ENCODE measurements at places on chromosomes 1 and 21.

DNA sequence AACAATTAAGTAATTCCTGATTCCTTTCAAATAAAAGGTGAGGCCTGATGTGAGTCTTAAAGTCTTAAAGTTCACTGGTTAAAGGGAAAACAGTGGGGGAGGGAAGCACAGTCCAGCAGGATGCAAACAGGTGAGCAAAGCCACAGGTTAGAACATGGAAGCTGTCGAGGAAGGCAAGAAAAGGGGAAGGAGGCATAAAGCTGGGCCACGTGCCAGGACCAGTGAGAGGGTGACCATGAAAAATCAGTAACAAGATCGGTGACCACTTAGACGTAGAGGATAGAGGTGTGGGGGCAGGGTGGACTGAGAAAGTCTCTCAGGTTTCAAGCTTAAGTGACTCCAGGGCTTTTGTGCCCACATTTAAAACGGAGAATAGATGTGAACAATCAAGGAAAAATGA lies 231.3 kb downstream of the SETD4 start:
- no peak for DNase-seq

DNA sequence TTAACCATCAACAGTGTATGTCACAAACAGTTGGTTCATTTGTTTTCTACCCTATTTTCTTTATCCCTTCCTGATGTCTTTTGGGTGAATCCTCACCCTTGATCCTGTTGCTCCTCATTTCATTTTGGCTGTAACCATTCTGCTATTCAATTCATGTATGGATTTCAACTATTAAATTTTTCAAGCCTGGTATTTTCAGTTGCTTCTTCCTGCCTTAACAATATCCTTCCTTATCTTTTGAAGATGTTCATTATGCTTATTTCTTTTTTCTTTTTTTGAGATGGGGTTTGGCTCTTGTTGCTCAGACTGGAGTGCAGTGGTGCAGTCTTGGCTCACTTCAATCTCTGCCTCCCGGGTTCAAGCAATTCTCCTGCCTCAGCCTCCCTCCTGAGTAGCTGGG lies 2.8 kb upstream of the RNU5D-1 start:
- no peak for DNase-seq

GRCh38 chr1:15214527-15214926 lies 32.5 kb upstream of the FHAD1 start:
- DNase-seq, result no peak

GRCh38 chr1:56929492-56929891 lies 36.3 kb downstream of the C8B start:
- no peak for DNase-seq

GRCh38 chr1:43396059-43396458 lies 6.4 kb downstream of the SZT2 start:
- DNase-seq, result no peak

- DNase-seq, result no peak
These were observed 52.2 kb upstream of the ARTN start for GRCh38 chr1:43881415-43881814.

DNA sequence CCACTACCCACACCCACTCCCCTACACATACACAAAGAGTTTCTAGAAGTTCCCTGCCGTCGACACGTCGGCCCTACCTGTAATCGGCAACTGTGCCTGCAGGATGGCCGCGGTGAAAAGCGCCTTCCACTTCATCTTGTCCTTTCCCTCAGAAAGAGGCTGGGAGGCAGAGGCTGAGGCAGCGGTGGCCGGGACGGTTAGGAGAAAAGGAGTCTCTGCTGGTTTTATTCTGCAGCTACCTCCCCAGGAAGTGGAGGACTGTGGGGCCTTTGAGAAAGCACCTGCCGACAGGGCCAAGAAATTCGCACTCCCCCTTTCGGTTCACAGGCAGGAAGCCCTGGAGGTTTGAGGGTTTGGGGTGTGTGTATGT lies at the start of gene CD247:
Gene CD247 (minus strand): TSS at position 199 of the 370 bp plus-strand sequence. CDS start 64 bp downstream, at position 135.
- DNase-seq, result peak; percentile 23

DNA sequence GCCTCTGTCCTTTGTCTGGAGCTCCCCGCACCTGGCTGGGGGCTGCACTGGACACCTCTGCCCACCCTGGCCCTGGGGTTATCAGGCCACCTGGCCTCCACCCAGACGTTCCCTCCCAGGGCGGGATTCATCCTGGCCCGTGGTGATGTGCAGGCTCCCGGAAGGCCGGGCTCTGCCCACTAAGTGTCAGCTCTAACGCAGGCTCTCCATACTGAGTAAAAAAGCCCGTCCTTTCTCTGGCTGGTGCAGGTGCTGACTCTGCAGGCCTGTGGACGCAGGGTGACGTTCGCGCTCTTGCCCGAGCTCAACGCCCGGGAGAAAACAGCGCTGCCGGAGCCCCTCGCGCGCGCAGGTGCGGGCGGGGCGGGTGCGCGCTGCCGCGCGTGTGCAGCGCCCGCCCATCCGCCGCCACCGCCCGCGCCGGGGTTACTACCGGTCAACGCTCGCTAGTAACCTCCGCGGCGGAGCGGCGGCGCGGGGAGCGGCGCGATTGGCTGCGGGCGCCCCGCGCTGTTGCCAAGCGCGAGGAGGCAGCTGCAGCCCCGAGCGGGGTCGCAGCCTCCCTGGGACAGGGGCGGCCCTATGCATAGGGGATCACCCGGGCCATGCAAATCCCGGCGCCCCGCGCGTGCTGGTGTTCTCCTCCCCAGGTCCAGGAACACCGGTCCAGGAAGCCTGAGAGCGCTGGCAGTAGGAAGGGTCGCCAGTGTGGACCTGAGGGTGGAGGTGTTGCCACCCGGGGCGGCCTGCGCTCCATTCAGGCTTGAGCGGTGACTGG lies 15.7 kb downstream of the ABCG1 start:
- peak; percentile 88 for DNase-seq

GRCh38 chr1:195005338-195005737 lies 1602.9 kb downstream of the KCNT2 start:
- DNase-seq, result no peak

- no peak for DNase-seq
These were observed 9.8 kb downstream of the SSBP3 start for GRCh38 chr1:54396261-54396933.

- DNase-seq, result no peak
These were observed 54.0 kb downstream of the LTN1 start for GRCh38 chr21:28938726-28939125.

GRCh38 chr21:42013376-42013775 lies 3.2 kb upstream of the ZBTB21 start:
- no peak for DNase-seq

GRCh38 chr1:205980237-205980870 lies 22.8 kb downstream of the RAB7B start:
- no peak for DNase-seq

DNA sequence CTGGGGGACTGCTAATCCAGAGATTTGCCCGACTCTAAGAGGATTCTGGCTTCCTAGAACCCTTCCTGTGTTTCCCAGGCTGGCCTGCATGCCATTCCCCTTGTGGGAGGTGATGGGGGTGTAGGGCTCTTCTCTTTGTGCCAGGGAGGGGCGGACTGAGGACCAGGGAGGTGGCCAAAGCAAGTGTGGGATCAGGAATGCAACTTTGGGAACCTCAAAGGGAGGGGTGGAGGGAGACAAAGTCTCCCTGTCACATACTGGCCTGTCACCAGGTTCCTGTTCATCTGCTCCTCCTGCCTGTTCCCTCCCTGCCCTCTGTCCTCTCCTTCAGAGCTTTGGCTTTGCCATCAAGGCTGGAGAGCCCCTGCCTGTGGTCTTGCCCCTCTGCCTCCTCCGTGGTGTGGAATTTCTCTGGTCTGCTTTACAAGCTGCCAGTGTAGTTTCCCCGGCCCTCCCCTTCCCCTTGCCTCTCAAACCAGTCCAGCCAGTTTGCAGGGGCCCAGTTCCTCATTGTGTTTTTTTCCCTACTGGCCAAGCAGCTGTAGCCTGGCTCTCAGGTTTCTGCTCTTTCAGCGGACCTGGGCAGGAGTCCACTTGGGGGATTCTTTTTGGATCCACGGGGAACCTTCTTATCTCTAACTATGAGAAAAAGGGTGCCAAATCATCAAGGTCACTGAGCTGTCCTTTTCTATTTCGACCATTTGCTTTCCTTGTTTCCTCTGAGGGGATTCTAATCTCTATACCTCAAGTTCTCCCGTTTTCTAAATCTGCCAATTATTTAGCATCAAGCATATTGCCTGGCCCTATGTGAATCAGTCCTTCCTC lies 1.8 kb downstream of the CGN start:
- no peak for DNase-seq

DNA sequence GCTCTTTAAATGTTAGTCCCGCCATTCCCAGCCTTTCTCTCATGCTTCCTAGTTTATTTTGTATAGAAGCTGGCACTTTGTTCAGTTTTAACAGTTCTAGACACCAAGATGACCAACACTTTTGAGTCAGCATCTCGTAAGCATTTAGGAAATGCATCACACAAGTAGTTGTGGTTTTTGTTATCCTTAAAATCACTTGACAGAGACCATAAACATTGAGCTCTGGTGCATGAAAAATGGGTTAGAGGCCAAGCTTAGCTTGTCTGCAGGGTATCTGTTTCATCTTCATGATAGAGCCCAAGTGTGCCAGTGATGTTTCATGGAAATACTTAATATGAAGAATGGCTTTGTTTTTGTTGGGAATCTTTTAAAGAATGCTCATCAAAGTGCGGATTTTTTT lies 159.7 kb downstream of the DISP1 start:
- no peak for DNase-seq

DNA sequence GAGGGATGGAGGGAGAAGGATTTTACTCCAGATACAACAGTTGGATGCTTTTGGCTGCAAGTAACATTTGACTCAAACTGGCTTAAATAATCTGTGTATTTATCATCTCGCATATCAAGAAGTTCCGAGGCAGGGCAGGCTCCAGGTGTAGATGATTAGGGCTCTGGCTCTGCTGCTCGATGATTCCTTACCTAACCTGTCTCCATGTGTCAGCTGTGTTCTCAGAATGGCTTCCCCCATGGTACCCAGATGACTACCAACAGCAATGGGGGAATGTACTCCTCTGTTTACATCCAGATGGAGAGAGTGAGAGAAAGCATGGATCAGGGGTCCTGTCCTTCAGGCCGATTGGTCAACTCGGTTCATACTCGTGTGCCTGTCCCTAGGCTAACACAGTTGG lies 90.4 kb upstream of the AKT3 start:
- DNase-seq, result no peak

DNA sequence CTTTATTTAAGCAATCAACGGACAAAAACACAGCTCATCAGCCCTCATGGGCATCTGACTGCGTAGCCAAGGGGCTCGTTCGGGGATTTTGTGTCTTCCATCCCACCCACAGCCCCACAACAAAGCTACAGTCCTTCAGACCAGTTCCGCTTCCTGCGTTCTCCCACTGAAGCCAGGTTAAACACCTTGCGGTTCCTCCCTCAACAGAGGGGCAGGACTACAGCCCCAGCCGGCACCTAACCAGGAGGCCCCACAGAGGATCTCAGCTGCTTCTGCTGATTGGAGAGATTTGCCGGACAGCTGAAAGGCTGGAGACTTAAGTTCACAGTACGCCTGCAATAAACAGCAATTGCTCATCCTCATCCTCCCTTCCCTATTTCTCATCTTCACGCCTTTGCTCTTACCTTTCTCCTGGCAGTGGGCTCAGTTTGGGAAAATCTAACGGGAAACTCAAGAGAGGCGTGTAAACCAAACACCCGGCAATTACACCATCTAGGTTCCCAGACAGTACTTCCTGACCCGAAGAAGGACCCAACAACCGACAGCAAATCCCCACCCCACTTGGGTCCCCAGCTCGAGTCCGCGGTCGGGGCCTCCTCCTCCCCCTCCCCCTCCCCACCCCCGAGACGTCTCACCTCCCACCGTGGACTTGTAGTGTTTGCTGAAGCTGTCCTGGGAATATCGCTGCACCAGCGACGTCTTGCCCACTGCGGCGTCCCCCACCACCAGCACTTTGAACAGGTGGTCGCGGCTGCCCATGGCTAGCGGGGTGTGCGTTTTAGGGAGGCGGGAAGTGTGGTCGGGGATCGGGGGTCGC lies 876 bp downstream of the RAB29 start:
- peak; percentile 58 for DNase-seq

GRCh38 chr1:24759492-24759891 lies 14.2 kb downstream of the CLIC4 start:
- DNase-seq, result no peak

- no peak for DNase-seq
These were observed 139.4 kb downstream of the LRRC7 start for GRCh38 chr1:69707103-69707502.

- DNase-seq, result no peak
These were observed 2.5 kb upstream of the CD160 start for GRCh38 chr1:145716641-145717345.

DNA sequence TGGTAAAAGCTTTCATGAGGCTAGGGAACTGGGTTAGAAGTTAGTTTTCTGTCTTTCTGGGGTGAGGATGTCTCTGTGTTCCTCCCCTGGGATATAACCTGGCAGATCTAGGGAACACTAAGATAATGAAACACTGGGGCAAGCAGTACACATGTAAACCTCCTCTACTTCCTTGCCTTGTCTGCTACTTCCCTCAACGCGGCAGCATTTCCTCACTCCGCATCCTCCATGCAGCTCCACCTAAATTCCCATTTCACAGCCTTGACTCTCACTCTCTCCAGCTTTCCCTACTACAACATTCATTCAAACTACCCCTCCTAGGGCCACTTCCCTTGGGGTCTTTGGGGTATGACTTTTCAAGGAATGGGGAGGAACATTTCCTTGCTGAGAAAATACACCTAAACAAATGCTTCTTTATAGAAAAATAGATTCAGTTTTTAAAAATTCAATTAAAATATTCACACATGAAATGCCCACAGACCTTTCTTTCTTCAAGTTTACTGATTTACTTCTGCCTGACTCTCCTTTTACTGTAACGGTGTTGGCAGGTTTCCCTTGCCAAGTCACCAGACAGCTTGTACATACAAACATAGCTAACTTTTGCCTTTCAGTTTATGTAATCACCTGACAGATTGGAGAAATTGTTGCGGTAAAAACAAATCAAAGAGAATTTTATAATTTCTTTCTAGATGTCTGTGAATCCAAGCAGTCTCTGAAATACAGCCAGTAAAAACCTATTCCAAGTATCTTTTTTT lies 90.1 kb downstream of the TNFSF18 start:
- DNase-seq, result no peak

DNA sequence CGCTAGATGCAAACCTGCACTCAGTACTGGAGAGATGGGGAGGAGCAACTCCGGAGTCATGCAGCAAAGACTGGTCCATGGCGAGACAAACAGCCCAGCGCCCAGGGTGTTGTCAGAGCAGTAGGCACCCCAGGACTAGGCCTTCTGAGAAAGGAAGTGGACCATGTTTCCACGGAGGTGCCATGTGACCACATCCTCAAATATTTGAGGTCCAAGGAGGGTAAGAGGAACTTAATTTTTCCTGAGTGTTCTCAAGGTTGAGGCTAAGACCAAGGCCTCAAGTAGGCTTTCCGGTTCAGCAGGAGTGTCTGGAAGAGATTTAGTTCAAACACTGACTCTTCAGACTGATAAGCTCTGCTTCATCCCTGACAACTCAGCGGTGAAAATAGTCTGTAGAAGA lies 186.2 kb downstream of the RHOU start:
- DNase-seq, result no peak

DNA sequence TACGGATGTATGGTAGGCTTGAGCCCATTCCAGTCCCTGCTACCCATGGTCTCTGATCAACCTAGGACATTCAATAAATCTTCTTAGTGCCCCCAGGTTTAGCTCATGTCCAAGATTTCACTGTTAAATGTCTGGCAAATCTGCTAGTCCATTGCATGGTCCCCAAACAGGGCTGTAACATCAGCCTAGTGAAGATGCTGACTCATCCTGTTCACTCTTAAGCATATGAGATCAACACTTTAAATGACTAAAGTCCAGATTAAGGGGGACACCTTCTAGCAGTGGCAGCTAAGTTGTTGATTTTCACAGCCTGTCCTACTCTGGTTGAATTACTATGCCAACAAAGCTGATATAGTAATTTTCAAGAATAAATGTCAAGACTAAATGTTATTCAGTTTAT lies 46.5 kb upstream of the NUF2 start:
- DNase-seq, result no peak
